ENCODE measurements at places on chromosomes 11 and 22.

DNA sequence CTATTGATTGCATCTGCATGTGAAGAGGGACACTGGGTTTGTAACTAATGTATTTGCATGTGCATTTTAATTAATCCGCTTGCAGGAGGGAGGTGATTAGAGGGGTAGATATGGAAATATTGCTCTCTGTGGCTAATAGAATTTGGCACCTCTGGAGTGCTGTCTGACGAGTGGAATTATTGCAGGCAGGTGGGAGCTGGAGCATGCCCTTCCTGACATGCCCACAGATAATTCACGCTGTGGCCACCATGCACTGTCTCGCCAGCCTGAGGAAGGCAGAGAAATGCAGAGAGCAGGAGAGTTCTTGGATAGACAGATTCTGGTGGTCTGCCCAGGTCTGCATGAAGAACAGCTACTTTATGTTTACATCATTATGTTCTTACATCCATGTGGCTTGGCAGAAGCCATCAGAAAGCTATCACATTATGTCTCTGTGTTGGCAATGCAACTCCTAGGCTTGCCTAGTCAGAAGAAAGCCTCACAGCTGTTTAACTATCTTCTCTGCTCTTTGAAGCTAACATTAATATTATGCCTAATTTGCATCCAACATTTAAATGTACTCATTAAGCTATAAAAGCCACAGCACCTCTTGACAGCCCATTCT, 89.4 kb upstream of the DRD2 start:
- no peak for DNase-seq

DNA sequence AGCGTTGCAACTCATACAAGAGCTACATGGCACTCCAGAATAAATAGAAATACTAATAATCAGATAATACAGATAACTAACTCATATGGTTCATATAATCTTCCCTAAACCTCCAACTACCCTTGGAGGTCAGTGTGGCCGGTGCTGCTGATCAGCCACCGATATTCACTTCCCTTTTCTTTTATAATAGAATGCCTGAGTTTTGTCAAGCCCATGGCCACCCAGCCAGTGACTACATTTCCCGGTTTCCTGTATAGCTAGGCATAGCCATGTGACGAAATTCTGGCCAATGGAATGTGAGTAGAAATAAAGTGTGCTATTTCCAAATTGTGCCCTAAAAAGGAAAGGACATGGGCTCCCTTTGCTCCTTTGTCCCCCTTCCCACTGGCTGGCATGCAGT, 5.9 kb upstream of the CAT start:
- no peak for DNase-seq

GRCh38 chr11:971731-972365, 46.2 kb downstream of the AP2A2 start:
- DNase-seq, result no peak

DNA sequence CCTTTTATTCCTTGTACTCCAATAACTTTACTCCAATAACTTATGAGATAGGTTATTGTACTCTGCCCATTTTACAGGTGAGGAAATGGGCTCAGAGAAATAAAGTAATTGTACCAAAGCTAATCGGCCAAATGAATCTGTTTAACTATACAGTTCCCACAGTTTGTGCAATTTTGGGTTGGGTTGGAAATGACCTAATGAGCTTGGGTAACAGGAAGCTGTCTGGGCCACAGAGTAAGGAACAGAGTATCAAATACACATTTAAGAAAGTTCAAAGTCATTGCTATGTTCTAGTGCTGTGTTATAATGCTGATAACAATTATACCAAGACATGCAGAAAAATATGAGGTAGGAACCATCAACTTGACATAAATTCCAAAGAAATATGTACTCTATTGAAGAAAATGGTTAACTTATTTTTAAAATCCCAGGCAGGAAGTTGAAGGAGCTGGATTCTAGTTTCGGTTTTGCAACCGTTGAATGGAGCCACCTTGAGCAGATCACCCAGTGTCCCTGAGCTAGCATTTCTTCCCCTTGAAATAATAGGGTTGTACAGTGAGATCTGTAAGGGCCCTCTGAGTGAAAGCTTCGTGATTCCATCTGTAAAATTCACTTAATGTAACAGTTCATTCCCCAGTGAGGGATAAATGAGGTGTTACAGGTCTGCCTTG, 360.9 kb upstream of the NARS2 start:
- no peak for DNase-seq

GRCh38 chr22:47193606-47194329, 431.3 kb downstream of the TBC1D22A start:
- DNase-seq, result no peak

- no peak for DNase-seq
These were observed 242.0 kb downstream of the TENM4 start for GRCh38 chr11:79198898-79199250.

- DNase-seq, result no peak
These were observed 553 bp upstream of the USP47 start for GRCh38 chr11:11841116-11841722.

- no peak for DNase-seq
These were observed 33.3 kb upstream of the TESMIN start for GRCh38 chr11:68784653-68785052.

GRCh38 chr22:47307326-47307725, 544.9 kb downstream of the TBC1D22A start:
- DNase-seq, result no peak

DNA sequence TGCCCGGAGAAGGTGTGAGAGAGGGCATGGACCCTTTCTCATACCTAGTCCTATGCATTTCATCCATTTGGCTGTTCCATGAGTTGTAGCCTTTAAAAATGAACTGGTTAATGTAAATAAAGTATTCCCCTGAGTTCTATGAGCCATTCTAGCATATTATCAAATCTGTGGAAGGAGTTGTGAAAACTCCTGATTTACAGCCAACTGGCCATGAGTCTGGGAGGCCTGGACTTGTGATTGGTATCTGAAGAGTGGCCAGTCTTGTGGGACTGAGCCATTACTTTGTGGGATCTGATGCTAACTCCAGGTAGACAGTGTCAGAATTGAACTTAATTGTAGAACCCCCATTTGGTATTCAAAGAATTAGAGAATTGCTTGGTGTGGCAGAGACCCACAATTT, 48.4 kb downstream of the FAM118A start:
- DNase-seq, result no peak

DNA sequence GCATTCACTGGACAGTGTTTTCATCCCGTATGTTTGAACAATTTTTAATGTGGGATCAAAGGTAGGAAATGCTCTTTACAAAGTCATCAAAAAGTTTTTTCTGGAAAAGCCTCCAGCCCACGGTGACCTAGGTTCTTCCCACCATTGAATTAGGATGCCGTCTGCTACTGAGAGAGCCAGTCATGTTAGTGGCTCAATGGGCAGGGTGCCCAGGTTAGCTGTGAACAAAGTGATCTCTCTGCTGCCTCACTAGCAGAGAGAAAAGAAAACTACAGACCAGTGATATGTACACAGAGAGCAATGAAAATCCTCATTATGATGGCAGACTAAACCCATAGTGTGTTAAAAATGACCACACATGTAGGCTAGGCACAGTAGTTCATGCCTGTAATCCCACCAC, 32.4 kb downstream of the KCNQ1 start:
- no peak for DNase-seq

DNA sequence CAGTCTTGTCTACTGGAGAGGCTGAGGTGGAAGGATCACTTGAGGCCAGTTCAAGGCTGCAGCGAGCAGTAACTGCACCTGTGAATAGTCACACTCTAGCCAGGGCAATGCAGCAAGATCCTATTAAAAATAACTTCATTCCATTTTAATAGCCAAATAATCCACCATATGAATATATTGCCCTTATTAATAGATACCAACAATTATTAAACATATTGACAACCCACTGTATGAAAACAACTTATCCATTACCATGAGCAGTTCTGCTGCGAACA, 10.4 kb downstream of the GATD1 start:
- no peak for DNase-seq

DNA sequence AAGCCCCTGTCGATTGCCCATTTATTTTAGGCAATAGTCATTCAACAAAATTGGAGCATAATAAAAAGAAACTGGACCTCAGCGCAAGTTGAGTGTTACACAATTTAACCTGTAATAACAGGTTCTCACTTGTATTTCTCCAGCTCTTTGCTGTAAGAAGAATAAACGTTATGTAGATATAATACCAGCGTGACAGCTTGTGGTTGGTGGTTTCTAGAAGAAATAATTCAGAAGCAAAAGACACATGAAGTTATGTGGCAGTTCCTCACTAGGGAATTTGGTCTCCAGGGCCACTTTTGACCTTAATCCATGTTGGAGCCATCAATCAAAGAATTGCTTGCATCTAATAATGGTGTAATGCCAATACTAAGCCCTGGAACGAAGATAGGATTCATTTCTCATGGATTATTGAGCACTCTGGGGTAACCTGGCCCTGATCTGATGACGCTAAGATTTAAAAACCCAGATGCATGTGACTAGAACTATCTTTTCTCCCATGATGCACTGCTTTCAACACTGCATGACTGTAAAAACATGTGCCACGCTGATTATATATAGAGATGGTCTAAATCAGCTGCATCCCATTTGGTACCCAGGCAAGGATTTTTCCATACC, 129.7 kb upstream of the LDLRAD3 start:
- DNase-seq, result no peak

GRCh38 chr11:111910676-111911562, 651 bp downstream of the CRYAB start:
- DNase-seq, result no peak

DNA sequence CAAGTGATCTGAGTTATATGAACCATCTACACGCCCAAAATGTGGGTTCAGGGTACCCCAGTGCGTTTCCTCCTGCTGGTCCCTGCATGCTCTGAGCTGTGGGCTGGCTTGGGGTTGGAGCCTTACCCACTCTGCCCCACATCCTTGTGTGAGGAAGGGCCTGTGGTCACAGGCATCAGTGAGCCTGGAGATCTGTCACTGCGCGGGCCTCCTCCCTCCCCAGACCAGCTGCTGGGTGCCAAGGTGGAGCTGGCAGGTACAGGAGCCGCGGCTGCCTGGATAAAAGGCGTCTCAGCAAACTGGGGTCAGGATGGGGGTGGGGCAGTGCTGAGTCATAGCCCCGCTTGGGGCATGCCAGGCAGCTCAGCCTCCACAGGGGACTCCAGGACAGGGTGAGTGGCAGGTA, 17.9 kb downstream of the GNAZ start:
- DNase-seq, result no peak

GRCh38 chr11:32881286-32881685, 11.3 kb upstream of the QSER1 start:
- no peak for DNase-seq

DNA sequence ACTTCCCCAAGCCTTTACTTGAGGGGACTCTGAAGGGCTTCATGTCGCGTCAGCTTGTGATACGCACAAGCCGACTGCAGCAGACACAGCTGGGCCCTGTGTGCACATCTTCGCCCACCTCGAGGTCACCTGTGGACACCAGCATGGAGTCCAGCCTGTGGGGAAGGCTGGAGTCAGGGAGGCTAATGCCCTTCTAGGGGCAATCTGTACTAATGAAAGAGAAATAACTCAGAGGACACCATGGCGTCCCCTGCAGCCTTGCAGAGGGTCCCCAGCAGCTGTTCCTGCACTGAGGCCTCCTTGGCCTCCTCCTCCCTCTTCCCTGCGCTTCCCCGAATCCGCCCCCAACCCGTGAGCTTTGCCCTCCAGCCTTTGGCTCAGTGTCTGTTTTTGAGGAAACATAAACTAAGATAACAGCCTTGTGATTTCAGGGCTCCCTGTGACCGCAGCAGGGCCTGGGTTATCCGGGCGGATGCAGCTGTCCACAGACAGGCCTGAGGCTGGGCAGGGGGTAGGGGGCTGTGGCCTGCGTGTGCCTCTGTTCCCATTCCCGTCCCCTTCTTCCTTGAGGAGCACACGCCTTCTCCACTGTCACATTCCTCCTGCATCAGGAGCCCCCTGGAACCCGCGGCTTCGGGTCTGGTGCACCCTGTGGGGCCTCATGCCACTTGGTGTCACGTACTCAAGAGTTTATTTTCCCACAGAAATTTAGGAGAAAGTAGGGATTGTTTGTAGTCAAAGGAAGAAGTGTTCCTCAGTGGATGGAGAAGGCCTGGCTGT, 25.0 kb downstream of the KRTAP5-5 start:
- no peak for DNase-seq

- no peak for DNase-seq
These were observed 8.4 kb upstream of the OMP start for GRCh38 chr11:77093987-77094840.

- DNase-seq, result no peak
These were observed 19.9 kb downstream of the TRIM44 start for GRCh38 chr11:35682230-35683173.

DNA sequence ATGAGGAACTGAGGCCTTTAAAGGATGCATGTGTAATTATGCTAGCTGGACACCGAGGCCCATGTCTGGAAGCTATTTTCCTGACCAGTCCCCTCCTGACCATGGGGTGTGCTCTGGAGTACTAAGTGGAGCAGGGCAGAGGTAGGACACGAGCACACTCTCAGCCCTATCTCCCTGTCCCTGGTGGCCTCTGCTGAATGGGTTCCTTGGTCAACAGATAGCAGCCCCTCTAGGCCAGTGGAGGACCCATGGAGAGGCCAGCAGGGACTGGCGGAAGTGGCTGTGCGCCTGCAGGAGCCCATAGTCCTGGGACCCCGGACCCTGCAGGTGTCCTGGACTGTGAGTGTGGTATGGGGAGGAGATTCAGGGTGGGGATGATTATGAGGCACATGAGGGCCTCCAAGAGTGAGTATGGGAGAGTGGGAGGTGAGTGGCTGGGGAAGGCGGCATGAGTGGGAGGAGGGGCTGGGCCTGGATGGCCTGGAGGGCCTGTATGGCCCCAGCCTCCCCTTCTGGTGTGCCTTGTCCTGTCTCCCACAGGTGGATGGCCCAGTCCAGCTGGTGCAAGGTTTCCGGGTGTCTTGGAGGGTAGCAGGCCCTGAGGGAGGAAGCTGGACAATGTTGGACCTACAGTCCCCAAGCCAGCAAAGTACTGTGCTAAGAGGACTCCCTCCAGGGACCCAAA, 9.5 kb downstream of the ROBO3 start:
- DNase-seq, result no peak

GRCh38 chr11:65219930-65220213, 38.1 kb downstream of the CAPN1 start:
- DNase-seq, result no peak

DNA sequence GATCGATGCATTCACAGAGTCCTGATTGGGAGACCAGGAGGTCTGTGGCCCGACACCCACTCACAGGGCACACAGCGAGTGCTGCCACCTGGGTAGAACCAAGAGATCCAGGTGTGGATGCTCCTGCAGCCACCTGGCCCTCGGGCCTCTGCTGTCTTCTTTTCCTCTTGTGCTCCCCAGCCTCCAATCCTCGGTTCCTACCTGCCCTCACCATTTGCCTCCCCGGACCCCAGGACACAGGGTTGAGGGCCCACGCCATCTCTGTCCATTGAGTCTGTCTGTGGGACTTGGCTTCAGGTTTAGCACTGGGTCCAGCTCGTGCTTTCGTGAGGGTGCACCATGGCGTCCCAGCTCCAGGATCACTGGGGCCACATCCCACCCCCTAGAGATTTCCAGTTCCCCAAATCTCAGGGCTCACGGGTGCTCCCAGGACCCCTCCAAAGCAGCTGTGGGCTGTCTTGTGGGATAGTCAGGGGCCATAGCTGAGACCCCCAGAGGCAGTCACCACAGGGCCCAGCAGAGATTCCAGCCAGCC, 591.1 kb downstream of the BRD1 start:
- no peak for DNase-seq

Measured in esophagus squamous epithelium (tissue), 5 donors.